Renal cortical epithelial cell (primary cell): ENCODE measurements at places on chromosomes 7 and 10.

- DNase-seq: peak; percentile 96
Measured at GRCh38 chr7:43639858-43640491, 57.1 kb downstream of the STK17A start.

DNA sequence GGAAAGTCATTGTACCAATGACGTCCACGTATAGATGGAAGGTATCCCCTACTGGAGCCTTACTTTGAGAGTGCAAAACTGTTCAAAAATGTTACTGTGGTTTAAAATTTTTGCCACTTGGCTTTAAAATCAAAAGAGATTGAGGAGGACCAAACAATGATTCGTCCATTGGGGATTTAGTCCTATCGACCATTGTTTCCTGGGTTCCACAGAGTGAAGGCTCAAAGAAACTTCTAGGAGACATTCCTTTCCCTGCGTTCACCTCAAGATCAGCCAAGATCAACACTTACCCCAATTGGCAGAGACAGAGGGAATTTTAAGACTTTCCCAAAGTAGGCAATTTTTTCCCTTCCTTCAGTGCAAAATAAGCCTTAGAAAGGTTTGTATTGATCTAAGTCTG, 152.3 kb downstream of the NEBL start:
- DNase-seq: no peak

GRCh38 chr7:115066050-115066449, 144.2 kb downstream of the MDFIC start:
- DNase-seq: no peak

GRCh38 chr7:30575910-30576309, 18.8 kb upstream of the GARS1 start:
- no peak for DNase-seq

GRCh38 chr7:64874114-64874513, 29.0 kb upstream of the ZNF273 start:
- DNase-seq: no peak

DNA sequence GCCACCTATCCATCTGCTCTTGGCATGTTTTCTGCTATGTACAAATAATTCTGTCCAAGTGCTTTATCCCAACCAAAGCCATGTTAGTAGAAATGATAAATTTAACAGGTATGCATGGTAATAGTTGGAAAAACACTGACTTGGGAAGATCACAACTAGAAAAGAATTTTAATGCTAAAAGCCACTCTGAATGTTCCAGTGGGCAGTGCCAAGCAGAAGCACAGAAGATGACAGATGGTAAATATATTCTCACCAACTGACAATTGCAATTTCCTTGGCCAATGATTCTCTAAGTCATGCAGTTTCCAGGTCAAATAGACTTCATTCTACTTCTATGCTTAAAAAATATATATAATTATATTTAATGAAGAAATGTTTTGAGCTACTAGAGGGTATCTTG, 83.6 kb upstream of the SEMA3C start:
- no peak for DNase-seq

GRCh38 chr10:103890194-103890658, 27.8 kb downstream of the STN1 start:
- DNase-seq: peak; percentile 82

GRCh38 chr10:13110908-13111307, 10.9 kb downstream of the OPTN start:
- DNase-seq: no peak

DNA sequence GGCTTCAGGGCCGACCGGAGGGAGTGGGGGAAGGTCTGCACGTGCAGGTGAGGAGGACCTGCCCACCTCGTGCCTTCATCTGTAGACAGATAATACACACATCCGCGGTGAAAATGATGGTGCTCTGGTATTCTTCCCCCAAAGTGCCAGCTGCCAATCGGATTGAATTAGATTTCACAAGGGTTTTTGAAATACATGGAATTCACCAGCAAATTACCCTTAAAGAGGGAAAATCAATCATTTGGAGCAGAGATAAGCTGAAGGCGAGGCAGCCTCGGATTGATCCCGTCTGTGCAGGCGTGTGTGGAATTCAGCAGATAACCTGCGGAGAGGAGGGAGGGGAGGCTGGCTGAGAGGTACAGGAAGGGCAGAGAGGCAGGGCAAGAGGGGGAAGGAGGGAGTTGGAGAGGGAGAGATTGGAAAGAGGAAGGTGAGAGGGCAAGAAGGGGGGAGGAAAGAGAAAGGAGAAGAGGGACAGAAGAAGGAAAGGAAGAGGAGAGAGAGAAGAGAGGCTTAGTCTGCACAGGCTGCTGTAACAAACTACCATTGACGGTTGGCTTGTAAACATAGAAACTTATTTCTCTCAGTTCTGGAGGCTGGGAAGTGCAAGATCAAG, 84.2 kb downstream of the C10orf105 start:
- DNase-seq: no peak

- DNase-seq: no peak
Measured at GRCh38 chr7:184294-185264, 7.8 kb upstream of the FAM20C start.

GRCh38 chr7:128912281-128912680, 1.8 kb upstream of the KCP start:
- DNase-seq: no peak

- DNase-seq: peak; percentile 62
Measured at GRCh38 chr10:58299580-58299979, 30.6 kb downstream of the CISD1 start.

DNA sequence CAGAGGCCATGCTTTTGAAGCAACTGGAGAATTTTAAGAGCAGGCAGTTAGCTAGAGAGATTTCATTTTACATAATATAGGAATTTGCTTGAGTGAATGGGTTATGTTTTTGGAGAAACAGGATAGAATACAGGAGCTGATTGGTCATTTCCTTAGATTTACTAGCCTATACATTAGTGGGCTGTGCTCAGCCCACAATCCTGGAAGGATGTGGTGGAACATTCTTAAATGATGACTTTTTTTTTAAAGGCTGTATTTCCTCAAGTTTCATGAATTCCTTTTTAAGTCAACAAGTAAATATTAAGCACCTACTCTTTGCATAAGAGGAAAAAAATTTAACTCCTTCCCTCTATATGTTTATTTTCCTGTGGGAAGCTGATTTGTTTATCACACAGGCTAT, 314.4 kb upstream of the BMPER start:
- no peak for DNase-seq

- DNase-seq: peak; percentile 78
Measured at GRCh38 chr7:30168835-30169573, 34.2 kb downstream of the MTURN start.

DNA sequence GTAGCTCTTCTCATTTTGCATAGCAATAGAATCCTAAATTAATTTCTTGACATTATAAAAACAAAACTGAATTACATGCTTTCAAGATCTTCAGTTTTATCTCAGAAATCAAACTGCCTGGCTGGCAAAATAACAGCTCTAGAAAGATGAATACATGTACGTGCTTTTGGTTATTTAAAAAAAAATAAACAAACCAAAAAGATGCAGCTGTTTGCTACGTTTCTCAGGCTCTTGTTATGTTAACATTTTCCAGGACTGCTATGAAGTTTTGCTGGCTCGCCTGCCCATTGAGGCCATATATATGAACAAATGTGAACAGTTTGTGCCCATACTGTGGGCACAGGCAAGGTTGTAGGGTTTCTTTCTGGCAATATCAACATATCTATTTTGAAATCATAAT, 86.6 kb downstream of the ODAD2 start:
- DNase-seq: no peak

- DNase-seq: no peak
Measured at GRCh38 chr7:5553298-5553877, 129.8 kb upstream of the TNRC18 start.

GRCh38 chr10:83937161-83937560, 202.1 kb upstream of the GHITM start:
- no peak for DNase-seq

GRCh38 chr7:30548845-30549244, 44.2 kb upstream of the GGCT start:
- peak; percentile 69 for DNase-seq

DNA sequence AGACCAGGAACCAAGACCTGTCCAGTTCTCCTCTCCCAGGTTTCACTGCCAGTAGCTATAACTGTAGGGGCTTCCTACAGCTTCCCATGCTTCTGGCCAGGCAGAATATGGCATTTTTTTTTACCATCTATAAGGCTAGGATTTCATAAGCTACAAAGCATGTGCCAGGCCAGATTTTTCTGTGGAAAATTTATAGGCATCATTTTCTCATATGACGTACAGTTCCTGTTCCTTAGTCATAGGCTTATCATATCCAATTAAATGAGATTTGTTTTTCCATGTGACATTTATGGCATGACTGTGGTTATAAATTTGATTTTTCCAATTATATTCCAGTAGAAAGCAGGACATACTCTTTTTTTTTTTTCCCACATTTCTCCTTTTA, 208.6 kb upstream of the NPY start:
- no peak for DNase-seq

- no peak for DNase-seq
Measured at GRCh38 chr10:80465839-80466590, 11.9 kb downstream of the TSPAN14 start.

DNA sequence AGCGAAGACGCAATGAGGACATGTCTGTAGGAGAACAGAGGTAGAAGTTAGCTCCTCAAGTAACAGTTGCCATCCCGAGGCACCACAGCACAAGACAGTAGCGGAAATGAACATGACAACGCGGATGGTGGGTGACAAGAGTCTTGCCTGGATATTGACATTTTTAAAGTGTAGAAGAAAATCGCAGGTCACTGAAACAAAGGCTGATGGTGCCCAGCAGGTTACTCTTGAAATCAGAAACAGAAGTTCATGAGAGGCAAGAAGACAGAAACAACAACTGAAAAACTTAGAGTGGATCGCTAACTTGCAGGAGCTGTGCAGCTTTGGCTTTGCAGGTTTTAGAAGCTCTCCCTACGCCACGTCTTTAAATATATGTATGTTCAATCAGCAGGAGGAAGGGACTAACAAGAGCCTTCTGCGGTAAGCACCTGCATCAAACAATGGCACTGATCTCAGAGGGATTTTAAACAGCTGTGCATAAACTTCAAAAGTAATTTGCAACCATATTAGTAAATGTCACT, 1.8 kb downstream of the PRKCQ start:
- no peak for DNase-seq

- DNase-seq: peak; percentile 88
Measured at GRCh38 chr7:30412782-30413504, 65.6 kb downstream of the NOD1 start.

DNA sequence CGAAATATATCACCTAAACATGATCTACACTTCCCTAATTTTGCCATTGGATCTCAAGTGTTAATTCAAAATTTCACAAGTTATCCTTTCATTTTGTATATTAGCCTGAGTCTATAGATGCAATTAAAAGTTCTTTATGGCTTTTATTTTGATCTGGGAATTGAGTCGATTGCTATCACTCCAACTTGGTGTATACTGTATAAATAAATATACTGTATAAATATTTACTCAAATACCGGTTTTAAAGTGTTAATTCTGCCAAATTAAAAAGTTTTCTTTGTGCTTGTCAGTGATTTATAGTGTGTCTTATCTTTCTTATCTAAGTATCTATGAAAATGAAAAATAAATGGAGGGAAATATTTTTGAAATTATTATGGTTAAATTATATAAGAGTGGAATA, 683.7 kb upstream of the LRRN3 start:
- DNase-seq: no peak

DNA sequence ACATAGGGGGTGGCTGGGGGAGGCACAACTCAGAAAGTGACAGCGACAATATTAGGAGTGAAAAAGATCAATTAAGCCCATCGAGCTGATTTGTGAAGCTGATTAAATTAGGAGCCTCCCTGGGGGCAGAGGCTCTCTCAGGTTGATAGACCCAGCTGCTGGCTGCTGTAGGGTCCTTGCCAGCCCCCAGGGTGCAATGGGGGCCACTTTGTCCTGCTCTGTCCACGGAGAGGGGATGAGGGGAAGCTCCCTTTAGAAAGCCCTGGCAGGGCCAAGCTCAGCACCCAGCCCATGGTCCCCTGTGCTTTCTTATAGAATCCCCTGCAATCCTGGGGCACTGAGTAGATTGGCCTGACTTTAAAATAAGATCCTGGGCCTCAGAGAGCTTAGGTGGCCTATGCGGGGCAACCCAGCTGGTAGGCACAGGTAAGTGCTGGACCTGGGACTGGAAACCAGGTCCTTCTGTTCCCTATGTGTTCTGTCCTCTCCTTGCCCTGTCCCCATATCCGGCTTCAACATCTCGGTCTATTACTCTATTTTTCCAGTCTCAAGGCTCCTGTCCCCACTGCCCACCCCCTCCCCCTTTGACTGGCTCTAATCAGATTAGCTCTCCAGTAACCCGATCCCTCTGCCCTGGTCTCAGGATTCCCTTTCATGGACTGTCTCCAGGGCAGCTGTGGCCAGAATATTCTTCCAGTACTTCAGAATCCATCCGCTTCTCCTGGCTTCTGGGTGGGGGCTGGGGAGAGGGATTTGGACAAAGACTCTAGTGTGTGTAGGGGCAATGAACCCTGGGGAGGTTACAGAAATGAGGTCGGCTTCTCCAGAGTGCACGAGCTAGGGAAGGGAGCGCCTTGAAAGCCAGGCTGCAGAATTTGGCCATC, 259.6 kb downstream of the RPS24 start:
- no peak for DNase-seq

DNA sequence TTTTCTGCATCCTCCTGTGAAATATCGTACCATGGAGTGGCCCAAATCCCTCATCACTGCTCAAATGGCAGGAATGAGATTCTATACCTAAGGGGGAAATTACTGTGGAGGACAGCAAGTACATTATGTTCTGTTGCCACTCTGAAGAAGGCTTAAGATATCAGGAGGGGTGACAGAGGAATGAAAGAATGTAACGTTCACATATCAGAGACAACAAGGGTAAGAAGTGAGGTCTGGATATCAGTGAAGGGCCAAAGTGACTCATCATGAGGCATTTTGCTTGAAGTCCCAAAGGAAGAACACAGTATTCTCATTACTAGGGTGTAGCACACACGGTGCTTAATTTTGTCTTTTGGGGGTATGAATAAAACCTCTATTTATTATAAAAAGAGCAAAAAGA, 71.5 kb upstream of the SLC13A1 start:
- peak; percentile 19 for DNase-seq

- peak; percentile 71 for DNase-seq
Measured at GRCh38 chr7:30938435-30939316, 25.1 kb upstream of the GHRHR start.

DNA sequence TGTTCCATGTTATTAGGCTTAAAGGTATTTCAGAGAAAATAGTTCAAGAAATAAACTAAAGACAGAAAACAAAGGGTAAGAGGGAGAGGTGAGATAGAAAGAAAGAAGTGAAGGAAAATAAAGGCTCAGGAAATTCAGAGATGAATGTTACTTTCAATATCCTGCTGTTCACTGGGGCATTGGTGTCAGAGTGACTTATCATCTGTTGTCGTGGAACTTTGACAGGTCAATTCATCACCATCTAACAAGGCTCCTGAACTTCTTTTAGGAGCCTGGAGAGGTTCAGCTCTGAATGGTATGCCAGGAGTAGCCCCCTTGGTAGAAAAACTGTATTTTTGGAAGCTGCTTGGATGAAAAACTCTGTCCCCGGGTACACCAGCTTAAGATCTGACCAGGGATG, 100.1 kb downstream of the KLF6 start:
- DNase-seq: no peak

- no peak for DNase-seq
Measured at GRCh38 chr7:153193144-153193595, 433.6 kb downstream of the ACTR3B start.

- DNase-seq: no peak
Measured at GRCh38 chr7:107312418-107312817, 143.6 kb downstream of the HBP1 start.

GRCh38 chr7:45402480-45403218, 171.5 kb upstream of the ADCY1 start:
- peak; percentile 83 for DNase-seq

GRCh38 chr10:95525033-95525418, 36.1 kb downstream of the SORBS1 start:
- DNase-seq: peak; percentile 93

GRCh38 chr7:85595750-85596178, 408.9 kb upstream of the SEMA3D start:
- DNase-seq: no peak
